ENCODE measurements at places on chromosomes 12 and 14.

- no peak for DNase-seq
Observed at GRCh38 chr12:22530-23201, 43.9 kb upstream of the IQSEC3 start.

GRCh38 chr12:110555577-110556406 is 27.3 kb downstream of the PPTC7 start:
- DNase-seq = no peak

GRCh38 chr12:122208073-122208820 is 4.7 kb downstream of the B3GNT4 start:
- no peak for DNase-seq

DNA sequence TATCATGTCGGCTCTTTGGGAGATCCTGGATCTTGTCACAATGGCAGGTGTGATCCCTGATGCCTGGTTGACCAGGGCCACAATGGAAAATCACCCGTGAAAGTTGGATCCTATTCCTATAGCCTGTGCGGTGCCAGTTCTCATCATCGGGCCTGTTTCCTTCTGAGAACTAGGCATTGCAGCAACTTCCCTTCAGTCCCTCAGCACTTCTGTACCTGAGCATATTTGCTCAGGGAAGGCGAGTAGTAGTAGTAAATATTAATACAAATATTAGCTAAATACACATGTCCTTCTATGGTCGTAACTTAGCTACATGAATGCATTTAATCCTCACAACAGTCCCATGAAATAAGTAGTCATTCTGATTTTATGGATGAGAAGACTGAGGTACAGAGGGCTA is 22.1 kb upstream of the TAMALIN start:
- no peak for DNase-seq

GRCh38 chr14:36556811-36557433 is 25.5 kb downstream of the NKX2-8 start:
- no peak for DNase-seq

DNA sequence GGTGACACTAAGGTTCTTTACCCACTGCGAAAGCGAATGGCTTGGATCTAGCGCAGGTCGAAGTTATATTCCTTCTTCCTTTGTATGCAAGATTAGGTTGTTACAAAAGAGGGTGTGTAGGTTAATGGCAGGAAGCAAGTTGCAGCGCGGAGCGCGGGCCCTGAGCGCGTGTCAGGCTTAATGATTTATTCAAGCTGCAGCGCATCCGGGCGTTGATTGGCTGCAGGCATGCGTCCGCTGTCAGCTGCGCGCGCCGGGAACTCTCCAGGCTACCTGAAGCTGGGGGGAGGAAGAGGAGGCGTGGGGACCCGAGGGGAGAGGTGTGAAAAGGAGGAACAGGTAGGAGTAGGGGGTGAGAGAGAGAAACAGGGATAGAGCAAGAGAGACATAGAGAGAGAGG is 7.4 kb downstream of the ASCL1 start:
- DNase-seq = peak; percentile 71

DNA sequence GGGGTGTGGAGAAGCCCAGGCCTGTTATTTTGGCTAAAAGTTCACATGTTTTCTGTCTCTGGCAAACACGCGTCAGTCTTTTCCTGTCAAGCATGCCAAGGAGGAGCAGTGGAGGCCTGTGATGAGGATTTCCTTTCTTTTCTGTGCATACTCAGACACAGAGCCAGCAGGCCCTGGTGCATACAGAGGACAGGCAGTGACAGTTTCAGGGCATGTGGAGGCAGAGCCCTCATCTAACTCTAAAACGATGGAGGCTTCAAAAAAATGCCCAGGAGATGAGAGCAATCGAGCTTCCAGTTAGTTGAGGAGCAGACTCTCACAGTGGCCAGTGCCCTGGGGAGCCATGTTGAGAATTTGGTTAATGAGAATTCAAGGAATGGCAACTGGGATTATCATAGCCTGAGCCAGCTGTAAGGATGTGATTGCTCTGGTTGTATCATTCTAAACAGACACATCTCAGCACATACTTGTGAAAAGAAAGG is 66.5 kb downstream of the TRAFD1 start:
- peak; percentile 54 for DNase-seq

DNA sequence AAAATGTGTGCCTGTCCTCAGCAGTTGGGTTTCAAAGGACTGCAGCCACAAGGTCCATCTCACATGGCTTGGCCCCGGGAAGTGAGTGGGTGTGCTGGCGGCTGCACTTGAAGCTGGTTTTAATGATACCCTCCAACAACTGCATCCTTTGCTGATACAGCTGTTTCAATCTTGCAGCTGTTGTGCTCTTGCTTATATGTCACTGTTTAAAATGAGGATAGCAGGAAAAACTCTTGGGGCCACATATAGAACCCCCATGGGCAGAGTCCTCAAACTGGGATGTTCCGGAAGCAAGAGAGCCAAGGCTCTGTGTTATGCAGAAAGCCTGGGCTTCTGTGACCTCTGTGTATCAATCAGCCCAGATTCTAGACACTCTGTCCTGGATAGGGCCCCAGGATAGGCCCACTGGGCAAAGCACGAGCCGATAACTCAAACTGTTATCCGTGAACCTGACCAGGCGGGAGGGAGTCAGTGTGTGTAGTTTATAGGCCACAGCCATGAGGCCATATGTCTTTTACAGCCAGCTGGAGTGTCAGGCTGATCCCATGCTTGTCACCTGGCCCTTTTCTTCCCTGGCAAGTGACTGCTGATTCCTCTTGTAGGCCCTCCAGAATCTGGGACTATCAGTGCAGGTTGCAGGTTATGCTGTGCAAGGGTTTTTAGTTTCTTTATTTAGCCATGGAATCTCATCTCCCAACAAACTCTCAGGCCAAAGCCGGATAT is 74.3 kb downstream of the SSPN start:
- no peak for DNase-seq

GRCh38 chr12:18935371-18935965 is 194.1 kb upstream of the PLEKHA5 start:
- DNase-seq = no peak

DNA sequence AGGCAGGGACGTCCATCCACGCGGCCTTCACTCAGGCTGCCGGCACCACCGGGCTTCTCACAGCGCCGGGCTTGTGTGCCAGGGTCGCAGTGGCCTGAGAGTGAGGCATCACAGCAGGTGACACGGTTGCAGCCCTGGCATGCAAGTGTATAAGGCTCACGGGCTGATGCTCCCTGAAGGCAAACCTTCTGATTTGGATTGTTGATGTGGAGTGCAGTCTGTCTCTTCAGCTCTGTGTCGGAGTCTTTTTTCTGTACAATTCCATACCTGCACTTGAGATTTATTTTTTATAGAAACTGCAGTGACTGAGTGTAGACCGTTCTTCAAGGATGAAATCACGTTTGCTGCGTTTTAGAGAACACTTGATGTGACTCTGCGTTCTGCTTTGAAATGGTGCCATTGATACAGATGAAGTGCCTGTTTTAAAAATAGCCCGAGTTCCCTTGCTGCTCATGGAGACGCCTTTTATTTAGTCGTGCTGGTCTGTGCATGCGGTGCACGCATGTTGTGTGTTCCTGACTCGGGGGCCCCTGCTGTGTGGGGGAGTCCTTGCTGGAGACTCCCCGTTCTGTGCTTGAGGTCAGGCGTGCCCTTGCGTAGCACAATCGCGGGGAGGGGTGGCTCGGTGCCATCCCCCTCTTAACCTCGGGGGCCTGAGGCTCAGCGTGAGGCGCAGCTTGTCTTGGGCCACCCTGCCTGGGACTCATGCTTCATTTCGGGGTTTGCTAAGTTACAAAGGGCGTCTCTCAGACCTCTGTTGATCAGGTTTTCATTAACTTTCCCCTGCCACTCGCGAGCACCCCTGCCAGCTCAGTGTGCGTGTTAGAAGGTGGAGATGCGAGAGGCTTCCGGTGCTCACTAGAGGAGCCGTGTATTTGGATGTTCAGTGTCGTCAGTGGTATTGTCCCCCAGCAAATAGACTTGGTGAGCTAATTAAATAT is 21.6 kb upstream of the AMN start:
- DNase-seq = peak; percentile 44

- no peak for DNase-seq
Observed at GRCh38 chr12:28346567-28346966, 156.3 kb downstream of the CCDC91 start.

DNA sequence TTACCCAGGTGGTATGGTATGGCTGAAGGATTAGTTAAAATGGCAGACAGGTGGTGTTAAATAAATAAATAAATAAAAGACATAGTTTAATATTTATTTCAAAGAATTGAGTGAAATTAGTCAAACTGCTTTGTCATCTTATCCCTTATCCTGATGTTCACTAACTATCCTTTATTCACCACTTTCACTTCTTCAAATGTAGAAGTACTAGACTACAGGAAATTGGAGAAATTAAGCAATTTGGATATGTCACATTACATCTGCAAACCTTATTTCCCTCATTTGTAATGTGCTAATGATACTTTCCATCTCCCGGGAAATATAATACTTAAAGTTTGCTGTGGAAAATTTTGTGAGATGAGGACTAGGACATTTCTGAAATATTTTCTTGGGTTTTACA is 1195.7 kb downstream of the LRFN5 start:
- DNase-seq = no peak

DNA sequence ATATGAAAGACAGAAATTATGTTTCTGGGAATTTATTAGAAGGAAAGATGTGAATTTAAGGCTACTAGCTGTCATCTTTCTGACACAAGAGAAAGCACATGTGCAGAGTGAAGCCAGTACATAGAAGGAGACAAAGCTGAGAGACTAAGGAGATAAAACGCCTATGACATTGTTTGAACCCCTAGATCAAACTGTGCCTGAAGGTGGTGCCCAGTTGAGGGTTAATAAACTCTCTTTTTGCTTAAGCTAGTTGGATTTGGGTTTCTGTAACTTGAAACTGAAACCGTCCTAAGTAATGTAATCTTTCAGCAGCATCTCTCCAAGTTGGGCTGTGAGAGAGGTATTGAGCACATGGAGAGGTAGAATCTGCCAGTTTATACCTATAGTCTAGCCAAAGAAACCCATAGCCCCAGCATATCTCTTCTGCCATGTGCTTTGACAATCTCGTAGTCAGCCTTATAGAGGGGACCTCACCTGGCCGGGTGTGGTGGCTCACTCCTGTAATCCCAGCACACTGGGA is 84.2 kb downstream of the LRRC74A start:
- DNase-seq = no peak

DNA sequence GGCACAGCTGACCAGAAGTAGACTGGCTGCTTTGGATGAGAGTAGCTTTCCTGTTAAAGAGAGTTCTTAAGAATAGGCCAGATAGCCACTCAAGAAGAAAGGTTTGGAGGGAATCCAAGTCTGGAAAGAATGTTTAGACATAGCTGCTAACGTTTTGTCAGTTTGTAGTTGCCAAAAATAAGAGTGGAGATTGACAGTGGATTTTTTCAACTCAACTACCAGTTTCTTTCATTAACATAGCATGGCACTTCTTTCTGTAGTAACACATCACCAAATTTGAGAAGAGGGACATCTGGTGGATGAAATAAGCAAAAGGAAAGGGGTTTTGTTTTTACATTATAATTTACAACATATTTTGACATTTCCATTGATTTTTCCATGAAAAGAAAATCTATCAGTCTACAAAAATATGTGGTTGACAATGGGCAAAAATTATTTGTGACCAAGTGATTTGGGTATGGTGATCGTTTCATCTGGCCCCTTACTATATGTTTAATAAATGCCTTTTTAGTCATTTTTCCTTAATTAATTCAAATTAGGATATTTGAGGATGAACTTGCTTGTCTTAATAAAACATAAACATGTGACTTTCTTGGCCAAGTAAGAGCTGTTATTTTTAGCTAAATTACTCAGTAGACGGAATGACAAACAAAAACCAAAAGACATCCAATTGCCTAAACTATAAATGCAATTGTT is 71.1 kb downstream of the PTPRR start:
- no peak for DNase-seq

DNA sequence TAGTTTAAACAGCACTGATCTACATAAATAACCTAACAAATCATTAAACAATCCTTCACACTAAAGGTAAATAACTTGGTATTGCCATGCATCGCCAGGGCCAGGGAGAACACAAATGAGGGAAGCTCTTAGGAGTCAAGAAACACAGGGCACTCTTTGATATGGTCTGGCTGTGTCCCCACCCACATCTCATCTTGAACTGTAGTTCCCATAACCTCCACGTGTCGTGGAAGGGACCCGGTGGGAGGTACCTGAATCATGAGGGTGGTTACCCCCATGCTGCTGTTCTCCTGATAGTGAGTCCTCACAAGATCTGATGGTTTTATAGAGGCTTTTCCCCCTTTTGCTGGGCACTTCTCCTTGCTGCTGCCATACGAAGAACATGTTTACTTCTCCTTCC is 17.3 kb downstream of the TMEM132D start:
- peak; percentile 50 for DNase-seq

- DNase-seq = no peak
Observed at GRCh38 chr12:92059960-92060359, 85.7 kb downstream of the BTG1 start.

DNA sequence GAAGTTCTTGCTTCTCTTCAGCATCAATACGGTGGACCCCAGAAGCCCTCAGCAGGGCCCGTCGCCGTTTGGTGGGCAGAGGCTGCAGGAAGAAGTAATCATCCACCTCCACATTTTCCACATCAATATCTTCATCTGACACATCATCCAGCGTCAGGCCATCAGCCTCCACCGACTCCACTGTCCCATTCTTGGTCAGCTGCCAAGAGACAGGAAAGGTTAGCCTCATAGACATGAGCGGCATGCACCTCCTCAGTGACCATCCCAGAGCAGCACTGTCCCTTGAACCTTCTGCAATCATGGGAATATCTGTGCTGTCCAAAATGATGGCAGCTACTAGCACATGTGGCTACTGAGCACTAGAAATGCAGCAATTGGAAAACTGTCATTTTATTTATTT is 15.6 kb downstream of the CSRNP2 start:
- no peak for DNase-seq

DNA sequence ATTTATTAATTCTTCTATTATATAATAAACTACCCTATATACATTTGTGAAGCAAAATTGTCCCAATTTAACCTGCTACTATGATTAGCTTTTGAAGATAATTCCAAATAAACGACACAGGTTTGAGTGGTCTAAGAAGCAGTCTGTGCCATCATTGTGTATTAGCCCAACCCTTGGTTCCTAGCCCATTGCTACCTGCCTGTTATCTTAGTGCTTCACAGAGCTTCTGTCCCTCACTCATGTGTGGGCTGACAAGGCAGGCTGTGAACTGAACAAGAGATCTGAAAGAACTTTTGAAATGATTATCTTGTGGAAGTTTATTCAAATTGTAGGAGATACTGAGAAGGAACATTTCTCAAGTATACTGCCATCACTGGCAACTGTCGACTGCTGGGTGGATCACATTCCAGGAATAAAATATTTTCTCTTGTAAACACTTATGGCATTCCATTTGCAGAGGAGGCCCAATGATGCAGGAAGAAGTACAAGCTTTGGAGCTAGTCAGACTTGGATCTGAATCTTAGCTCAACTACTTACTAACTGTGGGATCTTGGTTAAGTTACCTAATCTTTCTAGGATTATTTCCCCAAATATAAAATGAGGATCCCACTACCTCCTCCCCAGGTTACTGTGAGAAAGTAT is 7.8 kb upstream of the MTERF2 start:
- DNase-seq = no peak

GRCh38 chr12:44223736-44224135 is 387.9 kb downstream of the TMEM117 start:
- no peak for DNase-seq

- DNase-seq = no peak
Observed at GRCh38 chr14:23008831-23009230, 1.1 kb downstream of the C14orf93 start.

Data from islet precursor cell (in vitro differentiated cells).